ENCODE measurements at places on chromosomes 7 and 10.

DNA sequence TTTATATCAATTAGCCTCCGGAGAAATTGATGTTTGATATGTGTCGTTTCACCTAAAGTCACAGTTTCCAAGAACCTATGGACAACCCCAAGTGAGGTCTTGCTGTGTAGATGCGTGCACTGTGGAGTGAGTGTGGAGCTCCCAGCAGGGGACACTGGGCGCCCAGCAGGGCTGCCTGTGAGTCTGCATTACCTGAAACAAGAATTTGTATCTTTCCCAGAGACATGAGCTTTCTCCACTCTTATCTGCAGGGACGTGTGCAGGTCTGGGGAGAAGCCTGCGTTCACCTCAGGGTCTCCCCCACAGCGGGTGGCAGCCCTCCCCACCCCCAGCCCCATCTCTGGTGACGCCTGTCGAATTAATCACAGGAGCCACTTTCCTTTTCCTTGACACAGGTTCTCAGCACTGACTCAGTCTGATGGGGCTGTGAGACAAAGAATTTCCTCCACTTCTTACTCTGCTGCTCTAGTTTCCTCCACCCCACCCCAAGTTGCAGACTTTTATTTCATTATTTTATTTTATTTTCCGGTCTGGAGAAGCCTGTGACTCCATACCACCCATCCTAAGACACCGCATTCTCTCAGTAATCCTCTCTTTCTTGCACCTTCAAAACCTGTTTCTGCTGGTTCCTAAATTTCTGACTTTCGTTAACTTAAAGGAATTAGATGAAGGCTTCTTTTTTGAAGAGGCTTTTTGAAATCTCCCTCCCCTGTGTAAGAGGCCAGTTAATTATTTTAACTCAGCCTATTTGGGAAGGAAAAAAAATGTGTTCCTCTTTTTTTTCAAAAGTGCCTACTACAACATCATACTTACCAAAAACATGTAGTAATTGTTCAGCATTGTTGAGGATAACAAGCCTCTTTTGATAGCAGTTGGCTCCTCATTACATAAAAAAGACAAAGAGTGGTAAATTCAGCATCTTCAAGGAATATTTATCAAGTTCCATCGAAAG, 17.0 kb upstream of the INSIG1 start:
- no peak for DNase-seq

DNA sequence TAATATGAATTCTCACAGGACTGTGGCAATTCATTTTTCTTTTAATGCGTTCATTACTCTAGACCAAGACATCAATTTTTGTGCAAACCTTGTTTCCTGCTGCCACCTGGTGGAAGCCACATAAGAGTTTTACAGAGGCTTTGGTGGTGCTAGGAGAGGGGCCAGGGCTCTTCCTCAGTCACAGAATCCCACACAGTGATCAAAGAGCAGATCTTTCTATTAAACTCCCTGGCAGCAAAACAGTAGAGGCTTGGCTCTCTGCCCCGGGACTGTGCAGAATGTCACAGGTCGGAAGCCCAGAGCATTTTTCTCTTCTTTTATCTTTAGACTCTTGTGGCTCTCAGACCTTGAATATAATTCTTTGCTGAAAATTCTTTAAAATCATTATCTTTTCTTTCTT, 506.4 kb upstream of the C7orf33 start:
- DNase-seq = no peak

DNA sequence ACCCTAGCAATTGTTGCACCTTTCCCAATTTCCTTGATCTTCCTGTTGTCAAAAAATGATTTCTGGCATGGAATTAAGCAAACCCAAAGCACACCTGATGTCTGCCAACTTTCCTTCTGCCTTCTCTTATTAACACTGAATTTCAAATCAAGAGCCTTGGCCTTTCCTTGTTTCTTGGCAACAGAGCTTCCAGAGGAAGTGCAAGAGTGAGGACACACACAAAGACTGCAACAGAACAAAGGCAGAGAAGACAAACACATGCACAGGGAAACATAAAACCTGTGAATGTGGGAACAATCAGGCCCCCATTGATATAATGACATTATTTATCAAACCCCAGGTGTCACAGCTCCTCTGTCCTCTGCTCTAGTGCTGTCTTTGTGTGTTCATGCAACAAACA, 73.0 kb upstream of the IL6 start:
- no peak for DNase-seq

- no peak for DNase-seq
Observed at GRCh38 chr10:78645169-78645686, 423.5 kb upstream of the ZMIZ1 start.

DNA sequence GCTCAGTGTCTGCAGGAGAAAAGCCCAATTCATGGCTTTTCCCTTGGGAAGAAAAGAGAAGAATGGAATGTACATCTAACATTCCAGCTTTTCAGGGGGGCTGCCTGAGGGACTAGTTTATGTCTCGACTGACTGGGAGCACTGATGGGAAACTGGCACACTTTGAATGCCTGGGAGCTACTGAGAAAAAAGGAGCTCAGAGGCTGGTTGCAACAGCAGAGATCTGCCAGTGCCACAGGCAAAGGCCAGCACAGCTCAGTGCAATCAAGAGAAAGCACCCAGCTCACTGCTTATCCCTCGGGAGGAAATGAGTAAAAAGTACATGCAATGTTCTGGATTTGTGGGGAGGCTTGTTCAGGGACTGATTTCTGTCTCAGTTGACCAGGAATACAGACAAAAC, 226.2 kb downstream of the COBL start:
- no peak for DNase-seq

DNA sequence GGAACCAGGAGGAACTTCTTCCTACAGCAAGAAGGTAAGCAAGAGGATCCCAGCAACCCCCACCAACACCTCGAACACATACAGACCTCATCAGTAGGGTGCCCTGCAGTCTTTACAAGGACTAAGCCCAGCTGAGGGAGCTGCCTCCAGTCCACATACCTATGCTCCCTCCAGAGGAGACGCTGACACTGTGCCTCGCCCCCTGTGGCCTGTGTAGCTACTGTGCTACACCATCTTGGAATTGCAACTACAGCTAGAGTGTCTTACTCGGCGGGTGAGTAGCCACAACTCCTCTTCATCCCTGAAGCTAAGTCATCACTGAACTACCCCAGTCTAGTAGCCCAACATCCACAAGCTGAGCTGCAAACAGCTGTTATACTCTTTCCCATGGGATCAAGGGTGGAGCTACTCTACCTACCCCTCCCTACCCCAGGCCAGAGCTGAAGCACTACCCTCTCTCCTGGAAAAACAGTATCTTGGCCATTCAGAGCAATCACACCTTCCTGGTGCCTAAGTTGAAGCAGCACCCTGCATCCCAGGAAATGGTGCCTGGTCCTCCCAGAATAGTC, 42.2 kb upstream of the CAMK2B start:
- DNase-seq = no peak

DNA sequence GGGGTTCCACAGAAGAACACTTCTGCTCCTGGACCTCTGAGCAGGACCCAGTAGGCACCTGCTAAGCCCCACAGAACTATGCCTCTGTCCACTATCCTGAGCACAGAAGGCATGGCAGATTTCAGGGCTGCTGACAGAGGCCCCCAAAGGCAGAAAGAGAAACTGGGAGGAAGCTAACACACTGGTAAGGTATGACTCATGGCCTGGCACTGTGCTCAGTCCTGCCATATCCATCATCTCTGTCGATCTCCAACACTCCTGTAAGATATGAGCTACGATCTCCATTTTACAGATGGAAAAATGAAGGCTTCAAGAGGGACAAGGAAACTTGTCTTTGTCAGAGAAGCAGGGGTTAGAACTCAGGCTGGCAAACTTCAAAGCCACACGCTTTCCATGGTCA, 62.2 kb downstream of the GRID1 start:
- no peak for DNase-seq

DNA sequence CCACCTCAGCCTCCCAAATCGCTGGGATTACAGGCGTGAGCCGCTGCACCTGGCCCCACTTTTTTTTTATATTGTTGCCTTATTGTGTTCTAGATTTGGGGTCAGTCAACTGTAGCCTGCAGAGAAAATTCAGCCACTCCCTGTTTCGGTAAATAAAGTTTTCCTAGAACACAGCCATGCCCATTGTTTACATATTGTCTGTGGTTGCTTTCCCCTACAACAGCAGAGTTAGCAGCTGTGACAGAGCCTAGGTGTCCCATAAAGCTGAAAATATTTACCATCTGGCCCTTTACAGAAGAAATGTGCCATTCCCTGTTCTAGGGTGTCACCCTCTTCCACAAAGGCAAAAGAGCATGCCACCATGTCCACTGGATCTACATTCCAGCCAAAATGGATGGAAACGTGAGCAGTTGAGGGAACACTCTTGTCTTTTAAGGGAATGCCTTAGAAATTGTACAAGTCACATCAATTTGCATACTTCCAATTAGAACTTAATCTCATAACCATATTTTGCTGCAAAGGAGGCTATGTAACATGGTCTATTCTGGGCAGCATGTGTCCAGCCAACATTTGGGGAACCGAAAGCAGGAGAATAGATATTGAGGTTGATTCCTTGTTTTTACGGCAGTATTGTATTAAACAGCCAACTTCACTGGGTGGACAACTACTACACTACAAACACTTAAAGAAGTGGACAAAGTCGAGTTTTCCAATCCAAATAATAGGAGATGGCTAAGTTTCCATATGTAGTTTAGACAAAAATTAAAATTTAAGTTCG, 11.0 kb upstream of the BLVRA start:
- DNase-seq = no peak

Measured in cortex of kidney (tissue), 1 donor.